ENCODE measurements at places on chromosomes 13 and 19.

- DNase-seq = no peak
- H3K27me3 ChIP-seq = peaks cover 57% of the 10 kb centered on the region
- no peak overlapping the region for H3K27ac ChIP-seq
- no peaks in the 10 kb centered on the region for H3K36me3 ChIP-seq
- H3K4me3 ChIP-seq = no peak overlapping the region
Measured at GRCh38 chr19:47021536-47022139, 2.0 kb downstream of the NPAS1 start.

DNA sequence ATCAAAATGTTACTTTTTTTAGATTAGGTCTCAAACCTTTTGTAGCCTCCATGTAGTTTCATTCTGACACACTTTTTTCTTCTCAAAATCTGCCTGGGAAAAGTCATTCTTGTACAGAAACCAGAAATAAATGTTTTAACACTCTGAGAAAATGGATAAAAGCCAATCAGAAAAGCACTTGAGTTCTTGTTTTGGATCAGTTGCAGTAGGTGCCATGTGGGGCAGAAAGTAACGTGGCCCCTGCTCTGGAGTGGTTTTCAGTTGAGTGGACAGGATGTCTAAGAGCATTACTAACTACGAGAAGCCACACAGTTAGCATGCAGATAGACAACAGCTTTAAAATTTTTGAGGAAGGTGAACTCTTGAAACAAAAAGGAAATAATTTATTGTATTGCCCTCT lies 19.1 kb downstream of the GPR183 start:
- no peak overlapping the region for H3K4me3 ChIP-seq
- DNase-seq = no peak
- H3K36me3 ChIP-seq = no peaks in the 10 kb centered on the region
- H3K27ac ChIP-seq = no peak overlapping the region

DNA sequence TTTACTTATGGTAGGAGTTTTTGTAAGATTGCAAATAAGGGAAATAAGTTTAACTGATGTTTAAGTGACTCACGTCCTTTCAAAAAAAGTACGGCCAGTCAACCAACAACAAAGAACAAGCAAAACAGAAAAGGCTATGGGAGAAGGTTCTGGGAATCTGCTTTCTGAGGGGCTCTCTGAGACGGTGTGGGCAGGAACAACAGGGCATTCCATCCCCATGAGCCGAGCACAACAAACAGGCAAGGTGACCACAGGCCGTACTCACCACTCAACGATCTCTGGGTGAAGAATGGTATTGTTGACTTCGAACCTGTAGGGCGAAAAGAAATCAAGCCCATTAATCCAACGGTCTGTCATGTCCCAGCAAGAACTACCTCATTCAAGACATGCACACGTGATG lies 43.8 kb downstream of the PEPD start:
- no peak overlapping the region for H3K4me3 ChIP-seq
- no peaks in the 10 kb centered on the region for H3K36me3 ChIP-seq
- DNase-seq = no peak
- peaks cover 9% of the 10 kb centered on the region for H3K4me1 ChIP-seq
- H3K27ac ChIP-seq = no peak overlapping the region

- no peak overlapping the region for H3K4me3 ChIP-seq
- no peaks in the 10 kb centered on the region for H3K36me3 ChIP-seq
- no peak overlapping the region for H3K27ac ChIP-seq
- H3K4me1 ChIP-seq = peaks cover 8% of the 10 kb centered on the region
- DNase-seq = no peak
Measured at GRCh38 chr19:40150170-40150569, 41.1 kb upstream of the MAP3K10 start.

GRCh38 chr13:90049989-90050671 lies 1297.4 kb upstream of the MIR17HG start:
- no peaks in the 10 kb centered on the region for H3K4me1 ChIP-seq
- DNase-seq = no peak
- H3K4me3 ChIP-seq = no peak overlapping the region
- H3K27ac ChIP-seq = no peak overlapping the region
- H3K27me3 ChIP-seq = no peaks in the 10 kb centered on the region

DNA sequence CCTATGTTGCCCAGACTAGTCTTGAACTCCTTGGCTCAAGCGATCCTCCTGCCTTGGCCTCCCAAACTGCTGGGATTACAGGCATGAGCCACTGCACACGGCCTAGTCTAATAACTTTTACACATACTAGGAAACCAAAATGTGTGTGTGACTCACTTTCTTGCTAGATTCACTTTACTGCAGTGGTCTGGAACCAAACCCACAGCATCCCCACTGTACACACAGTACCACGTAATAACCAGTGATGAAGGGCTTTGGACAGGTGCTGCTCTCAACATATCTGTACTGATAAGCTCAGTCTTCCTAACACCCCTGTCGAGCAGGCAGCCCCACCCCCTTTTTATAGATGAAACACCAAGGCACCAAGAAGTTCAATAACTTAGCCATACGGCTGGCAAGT lies 5.1 kb downstream of the DNMT1 start:
- no peak overlapping the region for H3K4me3 ChIP-seq
- peaks cover 60% of the 10 kb centered on the region for H3K36me3 ChIP-seq
- H3K27ac ChIP-seq = no peak overlapping the region

- no peak overlapping the region for H3K4me3 ChIP-seq
- no peaks in the 10 kb centered on the region for H3K36me3 ChIP-seq
- DNase-seq = no peak
- peaks cover 11% of the 10 kb centered on the region for H3K4me1 ChIP-seq
Measured at GRCh38 chr13:97202761-97203160, 19.4 kb upstream of the MBNL2 start.

GRCh38 chr13:26589754-26590153 lies 32.3 kb downstream of the WASF3 start:
- H3K27ac ChIP-seq = no peak overlapping the region
- no peaks in the 10 kb centered on the region for H3K36me3 ChIP-seq
- DNase-seq = no peak

DNA sequence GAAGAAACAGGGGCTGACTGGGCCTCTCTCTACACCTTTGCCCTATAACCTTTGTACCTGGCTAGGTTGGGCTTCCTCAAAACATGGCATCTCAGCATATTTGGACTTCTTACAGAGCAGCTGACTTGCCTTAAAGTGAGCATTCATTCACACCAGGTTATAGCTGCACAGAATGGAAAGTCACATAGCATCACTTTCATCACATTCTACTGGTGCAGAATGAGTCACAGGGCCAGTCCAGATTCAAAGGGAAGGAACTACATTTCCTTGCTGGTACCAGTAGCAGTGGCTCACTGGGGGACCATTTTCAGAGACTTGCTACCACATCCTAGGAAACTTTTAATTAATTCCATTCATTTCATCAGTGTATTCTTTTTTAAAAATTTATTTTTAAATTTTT lies 20.3 kb upstream of the TPTE2 start:
- H3K27ac ChIP-seq = no peak overlapping the region
- no peak for DNase-seq
- H3K27me3 ChIP-seq = no peaks in the 10 kb centered on the region
- H3K4me1 ChIP-seq = no peaks in the 10 kb centered on the region
- H3K4me3 ChIP-seq = no peak overlapping the region
- H3K36me3 ChIP-seq = no peaks in the 10 kb centered on the region

GRCh38 chr13:111115965-111116521 lies 933 bp downstream of the ARHGEF7 start:
- no peak overlapping the region for H3K4me3 ChIP-seq
- H3K4me1 ChIP-seq = no peaks in the 10 kb centered on the region
- DNase-seq = no peak
- no peaks in the 10 kb centered on the region for H3K36me3 ChIP-seq
- peaks cover 88% of the 10 kb centered on the region for H3K27me3 ChIP-seq

DNA sequence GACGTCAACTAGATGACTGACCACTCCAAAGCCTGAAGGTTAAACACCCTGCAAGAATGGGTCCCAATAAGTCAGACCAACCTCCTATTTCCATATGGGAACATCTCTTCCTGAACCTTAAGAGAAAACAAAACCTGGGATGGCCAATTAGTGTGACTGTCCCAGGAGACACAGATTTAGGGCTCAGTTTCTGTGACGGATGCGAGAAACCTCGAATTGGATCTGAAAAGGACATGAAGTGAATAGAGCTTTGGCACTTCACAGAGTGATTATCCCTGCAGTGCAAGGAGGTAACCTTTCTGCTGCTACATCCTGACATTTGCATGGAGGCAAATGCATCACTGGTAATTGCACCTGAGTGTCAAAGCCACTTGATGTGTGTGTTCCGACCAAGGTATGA lies 442.2 kb upstream of the KLF12 start:
- no peaks in the 10 kb centered on the region for H3K27me3 ChIP-seq
- no peak overlapping the region for H3K4me3 ChIP-seq
- DNase-seq = no peak
- no peaks in the 10 kb centered on the region for H3K36me3 ChIP-seq
- no peaks in the 10 kb centered on the region for H3K4me1 ChIP-seq

All from RWPE2 (cell line).